ENCODE measurements at places on chromosomes 5 and 9.

DNA sequence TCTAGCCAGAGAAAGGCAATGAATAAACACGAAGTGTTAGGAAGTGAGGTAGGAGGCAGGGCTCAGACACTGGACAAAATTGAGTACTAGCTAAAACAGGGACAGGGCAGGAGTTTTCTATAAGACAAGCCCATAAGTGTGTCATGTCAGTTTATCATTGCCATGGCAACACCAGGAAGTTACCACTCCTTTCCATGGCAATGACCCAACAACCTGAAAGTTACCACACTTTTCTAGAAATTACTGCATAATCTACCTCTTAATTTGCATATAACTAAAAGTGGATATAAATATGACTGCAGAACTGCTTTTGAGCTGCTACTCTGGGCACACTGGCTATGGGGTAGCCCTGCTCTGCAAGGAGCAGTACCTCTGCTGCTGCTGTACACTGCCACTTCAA lies 442.5 kb upstream of the COX7C start:
- DNase-seq, result no peak

- no peak for DNase-seq
These were observed 306.5 kb upstream of the RPS23 start for GRCh38 chr5:82584631-82585030.

DNA sequence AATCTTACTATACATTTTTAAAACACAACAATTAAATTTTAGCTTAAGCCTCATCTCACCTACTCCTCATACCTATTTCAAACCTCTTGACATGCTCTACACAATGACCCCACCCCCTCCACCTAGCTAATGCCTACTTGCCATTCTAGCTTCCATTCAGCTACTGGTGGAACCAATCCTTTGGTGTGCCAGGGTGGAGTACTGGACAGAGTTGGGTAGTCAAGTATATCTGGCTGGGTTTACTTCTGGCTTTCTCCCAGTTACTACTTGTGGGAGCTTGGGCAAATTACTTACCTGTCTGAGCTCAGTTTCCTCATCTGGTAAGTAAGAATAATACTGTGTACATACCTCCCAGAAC lies 24.3 kb downstream of the PLPP1 start:
- no peak for DNase-seq

DNA sequence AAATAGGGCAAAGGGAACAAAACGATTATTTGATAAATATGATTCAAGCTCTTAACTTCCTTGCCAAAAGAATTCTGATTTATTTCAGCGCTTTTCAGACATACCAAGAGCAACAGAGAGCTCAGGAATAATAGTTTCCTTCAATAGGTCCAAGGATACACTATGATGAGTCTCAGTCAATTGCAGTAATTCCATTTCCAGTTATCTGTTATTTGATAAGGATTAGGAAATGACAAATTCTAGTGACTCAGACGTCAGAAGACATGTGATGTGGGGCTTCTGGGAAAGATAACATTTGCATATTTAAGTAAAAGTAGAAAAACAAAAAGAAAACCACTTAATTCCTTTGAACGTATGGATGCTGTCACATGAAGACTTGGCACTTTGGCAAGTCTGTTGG lies 1250.8 kb upstream of the CDH18 start:
- DNase-seq, result no peak

- DNase-seq, result no peak
These were observed 53.2 kb upstream of the FBXW11 start for GRCh38 chr5:172059661-172060100.

- no peak for DNase-seq
These were observed 121.1 kb downstream of the NUDT12 start for GRCh38 chr5:103441523-103441922.

DNA sequence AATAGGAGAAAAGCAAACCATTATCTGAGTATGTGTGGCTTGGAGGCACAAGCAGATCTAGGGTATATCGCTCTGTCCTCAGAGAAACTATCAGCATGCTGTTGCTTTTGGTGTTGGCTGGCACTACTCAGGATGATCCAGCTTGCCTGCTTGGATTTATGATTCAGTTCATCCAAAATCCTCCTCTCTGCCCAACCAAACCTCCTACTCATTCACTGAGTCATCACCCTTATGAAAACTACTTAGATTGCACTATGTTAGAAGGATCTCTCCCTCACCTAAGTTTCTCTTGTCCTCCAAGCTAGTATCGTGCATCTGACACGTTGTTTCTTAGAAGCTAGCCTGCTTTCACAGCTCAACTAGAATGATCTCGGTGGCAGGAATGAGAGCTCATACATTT lies 14.2 kb upstream of the ZBED3 start:
- no peak for DNase-seq

GRCh38 chr5:36236801-36237200 lies 4.9 kb downstream of the NADK2 start:
- DNase-seq, result no peak

- no peak for DNase-seq
These were observed 501.7 kb downstream of the ARHGEF28 start for GRCh38 chr5:74127381-74128320.

GRCh38 chr5:6378766-6379103 lies 388 bp upstream of the MED10 start:
- DNase-seq, result no peak

- DNase-seq, result no peak
These were observed 178.9 kb downstream of the SEMA6A start for GRCh38 chr5:116395631-116396203.

DNA sequence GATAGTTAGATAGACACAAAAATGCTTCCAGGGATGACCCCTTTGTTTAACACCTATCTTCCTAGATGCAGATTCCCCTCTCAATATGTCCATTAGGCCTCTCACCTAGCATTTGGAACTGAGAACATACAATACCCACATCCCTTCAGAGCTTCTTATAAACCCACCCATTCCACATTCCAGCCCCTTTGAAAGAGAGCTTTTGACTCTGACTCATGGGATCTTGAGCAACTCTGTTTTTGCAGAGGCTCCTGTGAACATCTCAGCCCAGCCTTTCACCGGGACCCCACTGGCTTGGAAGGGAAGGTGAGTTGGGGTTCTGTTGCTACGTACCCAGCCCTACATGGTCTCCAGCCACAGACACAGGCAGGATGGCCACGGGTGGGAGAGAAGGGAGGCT lies 195.5 kb downstream of the FRMD3 start:
- no peak for DNase-seq

- DNase-seq, result no peak
These were observed 40.6 kb upstream of the STARD4 start for GRCh38 chr5:111552896-111553295.

GRCh38 chr9:76886318-76886717 lies 19.6 kb downstream of the PRUNE2 start:
- no peak for DNase-seq

DNA sequence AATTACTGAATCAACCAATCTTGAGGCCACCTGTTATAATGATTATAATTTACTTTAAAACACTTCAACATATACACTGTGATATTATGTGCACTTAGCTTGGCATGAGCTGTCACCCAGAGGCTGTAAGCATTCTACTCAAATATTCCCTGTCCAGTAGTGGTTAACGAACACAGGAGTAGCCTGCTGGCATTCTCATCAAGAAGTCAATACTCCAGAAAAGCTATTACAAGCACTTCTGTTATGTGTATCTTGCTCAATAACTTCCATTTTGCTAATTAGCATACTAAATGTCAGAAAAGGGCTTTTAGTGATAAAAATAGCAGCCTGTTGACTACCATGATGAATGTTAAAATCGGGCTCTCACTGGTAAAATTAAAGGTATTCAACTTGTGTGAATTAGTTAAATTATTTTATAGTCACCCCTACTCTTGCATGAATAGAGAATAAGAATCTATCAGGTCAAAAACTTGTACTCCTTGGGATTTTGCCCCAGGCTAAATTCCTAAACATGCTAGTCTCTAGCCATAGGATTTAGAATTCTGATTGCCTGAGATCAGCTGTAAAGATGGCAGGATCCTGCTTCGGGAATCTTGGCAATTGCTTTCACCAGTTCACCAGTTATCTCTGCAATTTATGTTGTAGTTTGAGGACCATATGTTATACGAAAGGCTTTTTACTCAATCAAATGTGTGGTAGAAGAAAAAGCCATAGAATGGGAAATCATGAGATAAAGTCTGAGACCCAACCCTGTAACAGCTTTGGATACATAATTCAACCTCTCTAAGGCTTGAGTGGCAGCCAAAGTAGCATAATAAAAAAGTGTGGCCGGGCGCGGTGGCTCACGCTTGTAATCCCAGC lies 43.4 kb upstream of the PAM start:
- DNase-seq, result no peak

DNA sequence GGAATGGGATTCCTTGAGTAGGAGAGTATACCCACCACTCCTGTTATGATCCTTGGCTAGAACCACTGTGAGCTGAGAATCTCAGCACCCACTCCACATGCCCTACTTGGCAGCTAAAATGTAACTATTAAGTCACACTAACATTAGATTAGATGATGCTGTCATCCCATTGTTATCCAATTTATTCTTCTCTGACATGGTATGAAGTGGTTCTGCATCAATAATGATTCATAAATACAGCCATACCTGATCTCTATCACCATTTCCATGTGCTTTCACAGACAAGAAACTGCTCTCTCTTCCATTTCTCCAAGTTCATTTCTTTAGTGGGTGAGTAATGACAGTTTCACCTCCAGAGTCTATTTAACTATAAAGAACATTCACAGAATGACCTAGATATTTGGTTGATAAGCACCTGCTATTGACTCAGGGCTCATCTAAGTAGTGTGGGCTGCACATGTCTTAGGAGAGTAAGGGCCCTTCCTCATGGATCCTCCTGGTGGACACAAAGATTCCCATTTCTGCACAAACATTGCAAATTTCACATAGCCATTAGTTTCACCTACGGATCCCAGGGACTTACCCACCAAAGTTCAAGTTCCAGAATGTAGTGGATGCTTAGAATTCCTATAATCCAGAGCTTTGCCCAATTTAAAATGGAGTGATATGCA lies 187.9 kb downstream of the EBF1 start:
- no peak for DNase-seq

DNA sequence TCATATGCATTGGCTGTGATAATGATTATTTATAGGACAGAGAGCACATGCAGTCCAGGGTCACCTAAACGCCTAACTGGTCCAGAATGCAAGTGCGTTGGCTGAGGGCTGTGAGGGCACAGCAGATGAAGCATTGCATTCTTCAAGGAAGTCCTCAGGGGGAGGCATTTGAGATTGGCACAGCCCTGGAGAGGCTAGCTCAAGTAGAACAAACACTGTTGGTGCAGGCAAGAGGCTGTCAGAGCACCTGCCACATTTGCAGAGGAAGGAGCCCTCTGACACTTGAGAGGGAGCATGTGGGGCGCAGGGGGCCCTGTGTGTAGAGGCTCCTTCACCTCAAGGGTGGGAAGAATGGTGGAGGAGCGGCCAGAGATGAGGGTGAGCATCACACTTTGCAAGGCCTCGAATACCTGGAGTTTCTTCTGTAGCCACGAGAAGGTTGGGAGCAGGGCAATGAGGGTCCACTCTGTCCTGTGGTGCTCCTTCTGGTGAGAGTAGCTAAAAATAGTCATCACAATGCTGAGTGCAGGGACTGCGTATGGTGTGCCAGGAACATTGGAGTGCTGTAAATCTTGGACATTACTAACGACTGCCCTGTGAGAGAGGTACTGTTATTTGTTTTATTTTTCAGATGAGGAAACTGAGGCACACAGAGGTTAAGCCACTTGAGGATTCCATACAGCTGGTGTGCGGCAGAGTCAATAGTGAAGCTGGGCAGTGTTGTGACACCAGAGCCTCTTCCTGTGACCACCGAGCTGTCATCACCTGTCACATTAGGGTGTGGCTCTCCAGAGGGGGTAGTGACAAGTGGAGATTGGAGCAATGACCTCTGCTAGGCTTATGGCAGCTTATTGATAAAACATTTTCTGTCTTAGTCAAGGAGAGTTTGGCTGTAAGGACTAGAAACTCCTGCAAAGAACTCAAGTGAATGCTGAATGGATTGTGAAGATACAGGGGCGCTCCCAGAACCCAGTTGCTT lies 100.2 kb downstream of the PIP5K1B start:
- DNase-seq, result no peak

- DNase-seq, result no peak
These were observed 30.3 kb upstream of the UHRF2 start for GRCh38 chr9:6382681-6383080.

DNA sequence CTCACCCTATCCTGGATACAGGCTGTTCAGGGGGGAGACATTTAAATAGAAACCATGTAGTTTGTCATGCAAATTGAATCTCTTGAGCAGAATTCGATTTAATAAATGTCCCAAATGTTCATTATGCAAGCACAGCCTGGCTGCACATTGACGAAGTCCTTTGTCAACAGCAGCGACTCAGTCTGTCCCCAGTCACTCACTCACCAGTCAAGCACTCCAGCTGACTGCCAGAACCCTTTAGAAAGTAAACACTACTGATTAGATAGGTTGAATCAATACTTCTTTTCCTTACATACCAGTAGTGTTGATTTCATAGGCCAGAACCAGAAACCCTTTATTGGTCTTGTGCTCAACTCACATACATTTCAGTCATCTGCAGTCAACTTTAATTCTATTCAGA lies 27.5 kb downstream of the CDH6 start:
- DNase-seq, result no peak

GRCh38 chr5:110561510-110561909 lies 165.0 kb downstream of the TMEM232 start:
- no peak for DNase-seq

GRCh38 chr5:13188371-13188770 lies 756.1 kb downstream of the DNAH5 start:
- DNase-seq, result no peak

DNA sequence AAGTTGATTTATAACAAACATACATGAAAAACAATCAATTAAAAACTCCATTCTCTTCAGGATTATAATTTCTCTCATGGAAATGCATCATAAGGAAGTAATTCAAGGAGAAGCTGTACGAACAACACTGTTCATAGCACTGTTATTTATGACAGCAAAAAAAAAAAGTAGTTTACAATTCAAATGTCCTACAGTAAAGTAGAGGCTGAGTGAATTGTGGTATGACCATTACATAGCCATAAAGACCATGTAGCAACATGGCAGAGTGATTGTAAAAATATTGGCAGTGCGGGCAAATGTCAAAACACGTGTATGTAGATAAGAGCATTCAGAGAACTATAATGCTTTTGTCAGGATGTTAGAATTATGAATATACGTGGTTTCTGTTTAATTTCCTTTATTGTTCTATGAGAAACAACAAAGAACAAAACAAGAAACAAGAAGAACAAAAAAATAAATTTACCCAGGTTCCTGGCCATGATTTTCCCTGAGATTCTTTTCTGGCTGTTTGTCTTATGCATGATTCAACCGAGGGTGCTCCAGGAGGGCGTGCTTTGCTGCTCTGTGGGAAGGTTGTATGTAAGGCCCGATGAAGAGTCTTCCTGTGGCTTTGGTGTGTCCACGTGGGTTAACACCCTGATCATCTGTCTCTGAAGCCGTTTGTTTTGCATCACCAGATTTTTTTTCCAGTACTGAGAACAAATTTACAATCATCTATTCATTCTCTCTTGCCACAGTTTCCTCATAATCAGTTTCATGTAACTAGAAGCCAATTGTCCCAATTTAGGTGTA lies 28.8 kb downstream of the GCNT4 start:
- DNase-seq, result no peak
